ENCODE measurements at places on chromosomes 1 and 21. TPM values are rescaled to one million over a fixed set of nuclear protein-coding genes. Genes with fewer than 3 reads are reported as not detected.

- no peak for DNase-seq
Observed at GRCh38 chr21:42666023-42666747, 12.8 kb downstream of the PDE9A start.

DNA sequence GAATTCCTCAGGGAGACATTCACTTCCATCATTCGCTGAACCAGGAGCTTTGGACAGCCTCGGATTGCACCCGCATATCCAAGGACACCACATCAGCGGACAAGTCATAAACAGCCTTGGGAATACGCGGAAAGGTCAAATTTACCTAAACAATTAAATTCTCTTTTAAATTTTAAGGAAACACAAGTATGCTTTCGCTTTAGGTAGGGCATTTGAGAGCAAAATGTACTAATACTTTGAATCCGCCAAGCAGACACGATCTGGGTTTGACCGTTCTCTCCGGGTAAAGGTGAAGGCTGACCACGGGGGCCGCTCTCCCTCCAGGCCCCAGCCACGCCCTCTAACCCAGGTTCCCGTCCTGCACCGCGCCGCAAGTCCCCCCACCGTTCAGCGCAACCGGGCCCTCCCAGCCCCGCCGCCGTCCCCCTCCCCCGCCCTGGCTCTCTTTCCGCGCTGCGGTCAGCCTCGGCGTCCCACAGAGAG, 479 bp upstream of the ACADM start:
- DNase-seq: peak; percentile 83

The MMEL1 gene
- 4.0 TPM for total RNA-seq

- no peak for DNase-seq
Observed at GRCh38 chr1:191714845-191715244, 443.4 kb upstream of the RGS18 start.

- DNase-seq: no peak
Observed at GRCh38 chr1:52037402-52037814, 3.8 kb upstream of the KTI12 start.

DNA sequence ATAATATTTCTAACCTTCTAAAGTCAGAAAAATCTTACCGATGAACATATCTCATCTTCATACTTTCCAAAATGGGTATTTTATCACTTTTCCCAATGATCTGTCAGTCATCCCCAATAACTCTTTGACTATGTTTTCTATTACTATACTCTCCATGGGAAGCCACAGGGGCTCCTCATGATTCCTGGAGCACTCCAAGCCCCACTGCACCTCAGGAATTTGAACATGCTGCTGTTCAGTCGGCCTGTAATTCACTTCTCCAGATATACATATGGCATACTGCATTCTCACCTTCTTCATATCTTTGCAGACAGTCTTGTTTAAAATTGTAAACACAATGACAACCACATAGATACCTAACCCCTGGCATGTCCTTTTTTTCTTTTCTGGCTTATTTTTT, 333.0 kb downstream of the BRINP3 start:
- no peak for DNase-seq

- DNase-seq: no peak
Observed at GRCh38 chr21:19321688-19322087, 918.1 kb upstream of the TMPRSS15 start.

DNA sequence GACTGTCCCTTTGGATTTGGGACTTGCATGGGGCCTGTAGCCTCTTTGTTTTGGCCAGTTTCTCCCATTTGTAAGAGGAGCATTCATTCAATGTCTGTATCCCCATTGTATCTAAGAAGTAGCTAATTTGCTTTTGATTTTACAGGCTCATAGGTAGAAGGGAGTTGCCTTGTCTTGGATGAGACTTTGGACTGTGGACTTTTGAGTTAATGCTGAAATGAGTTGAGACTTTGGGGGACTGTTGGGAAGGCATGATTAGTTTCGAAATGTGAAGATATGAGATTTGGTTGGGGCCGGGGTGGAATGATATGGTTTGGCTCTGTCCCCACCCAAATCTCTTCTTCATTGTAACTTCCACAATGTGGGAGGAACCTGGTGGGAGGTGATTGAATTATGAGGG, 151.7 kb downstream of the PRDM2 start:
- DNase-seq: no peak

DNA sequence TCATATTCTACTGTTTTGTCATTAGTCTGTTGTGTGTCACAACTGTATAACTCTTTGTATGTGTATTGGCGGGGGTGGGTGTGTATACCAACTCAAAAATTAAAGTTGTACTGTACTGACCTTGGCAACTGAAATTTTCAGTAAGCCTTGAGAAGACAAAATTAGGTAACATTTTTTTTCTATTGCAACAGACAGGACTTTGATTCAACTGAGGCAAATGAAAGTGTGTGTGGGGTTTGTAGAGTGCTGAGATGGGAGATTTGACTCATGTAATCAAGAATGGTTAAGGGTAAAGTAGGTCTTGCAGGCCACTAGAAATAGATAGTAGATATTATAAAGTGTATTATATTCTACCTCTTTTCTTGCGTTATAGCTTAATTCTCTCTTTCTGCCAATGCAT, 14.6 kb upstream of the B3GALT2 start:
- no peak for DNase-seq

DNA sequence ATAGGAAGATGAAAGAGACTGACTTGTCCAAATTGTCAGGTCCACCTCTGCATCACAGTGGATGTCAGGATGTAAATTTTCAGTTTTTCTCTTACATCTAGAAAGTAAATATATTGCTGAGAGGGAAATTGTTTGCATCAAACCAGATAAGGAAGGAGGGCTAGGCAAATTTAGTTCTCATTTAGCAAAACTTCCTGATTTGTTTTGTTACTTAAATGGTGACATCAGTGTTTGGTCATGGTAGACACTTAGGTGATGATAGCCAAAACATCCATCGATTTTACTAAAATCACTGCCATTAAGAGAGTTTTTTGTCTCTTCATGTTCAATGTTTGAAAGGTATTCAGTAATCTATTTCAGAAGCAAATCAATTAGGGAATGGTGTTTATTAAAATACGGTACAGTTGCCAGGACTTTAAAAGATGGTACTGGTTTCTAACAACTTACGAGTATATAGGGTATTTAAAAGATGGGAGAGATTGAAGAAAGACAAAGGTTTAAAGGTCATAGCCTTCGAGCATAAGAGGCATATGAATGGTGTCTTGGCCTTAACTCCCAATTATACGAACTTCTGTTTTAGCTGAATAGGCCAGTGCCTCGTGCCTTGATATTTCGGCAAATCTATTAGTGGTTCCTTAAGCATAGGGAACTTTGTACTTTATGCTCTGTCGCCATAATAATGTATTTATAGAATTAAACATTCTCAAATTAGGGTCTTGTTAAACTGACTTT, 3.0 kb downstream of the IER5 start:
- no peak for DNase-seq

DNA sequence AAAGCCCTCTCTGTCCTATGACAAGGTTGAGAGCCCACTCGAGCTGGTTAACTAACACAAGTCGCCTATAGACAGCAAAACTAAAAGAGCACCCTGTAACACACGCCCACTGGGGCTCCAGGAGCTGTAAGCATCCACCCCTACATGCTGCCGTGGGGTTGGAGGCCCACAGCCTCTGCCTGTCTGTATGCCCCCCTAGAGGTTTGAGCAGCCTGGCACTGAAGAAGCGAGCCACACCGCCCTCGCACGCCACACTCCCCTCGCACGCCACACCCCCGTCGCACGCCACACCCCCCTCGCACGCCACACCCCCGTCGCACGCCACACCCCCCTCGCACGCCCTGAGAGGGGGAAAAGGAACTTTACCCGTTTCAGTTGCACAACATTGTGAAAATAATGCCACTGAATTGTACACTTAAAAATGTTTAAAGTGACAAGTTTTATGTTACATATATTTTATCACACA, 13.2 kb upstream of the HMGCL start:
- peak; percentile 66 for DNase-seq

The TIAM1 gene
- total RNA-seq: 58.0 TPM

- peak; percentile 8 for DNase-seq
Observed at GRCh38 chr1:19969898-19970660, 9.3 kb downstream of the PLA2G2A start.

GRCh38 chr21:32786826-32787225, 15.3 kb upstream of the PAXBP1 start:
- DNase-seq: no peak

The KRTAP19-3 gene
- total RNA-seq: not detected

GRCh38 chr21:35652872-35653271, 407.5 kb downstream of the SETD4 start:
- no peak for DNase-seq

- no peak for DNase-seq
Observed at GRCh38 chr1:244212219-244212618, 161.1 kb downstream of the ZBTB18 start.

The ANGPTL7 gene
- 0.48 TPM for total RNA-seq

The ARV1 gene
- total RNA-seq: 13.8 TPM

DNA sequence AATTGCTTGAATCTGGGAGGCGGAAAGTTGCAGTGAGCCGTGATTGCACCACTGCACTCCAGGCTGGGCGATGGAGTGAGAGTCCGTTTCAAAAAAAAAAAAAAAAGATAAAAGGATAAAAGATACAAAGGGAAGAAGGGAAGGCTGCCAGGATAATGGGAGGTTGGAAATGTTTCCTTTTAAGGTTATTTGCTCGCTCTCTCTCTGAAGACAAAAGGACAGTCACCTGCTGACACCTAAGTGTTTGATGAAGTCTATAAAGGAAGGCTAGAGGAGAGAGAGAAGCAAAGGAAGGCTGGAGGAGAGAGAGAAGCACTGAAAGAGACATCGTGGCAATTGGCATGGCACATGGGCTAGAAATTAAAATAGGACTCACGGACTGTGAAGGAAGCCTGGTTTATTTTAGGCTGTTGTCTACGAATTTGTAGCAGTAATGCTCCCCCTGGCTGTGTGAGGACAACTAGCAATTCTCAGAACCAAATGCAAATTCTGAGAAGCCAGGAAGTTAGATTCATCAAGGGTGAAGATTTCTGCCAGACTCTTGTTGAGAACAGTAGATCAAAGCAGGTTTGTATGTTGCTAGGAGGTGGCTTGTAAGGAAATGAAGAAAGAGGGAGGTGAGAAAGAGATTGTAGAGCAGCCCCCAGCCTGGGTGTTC, 154.2 kb downstream of the ZP4 start:
- no peak for DNase-seq

- no peak for DNase-seq
Observed at GRCh38 chr1:33048426-33048825, 11.7 kb upstream of the AK2 start.

The FAM110D gene
- total RNA-seq: 3.2 TPM

GRCh38 chr1:2299131-2299627, 71.1 kb downstream of the SKI start:
- DNase-seq: peak; percentile 97

GRCh38 chr21:27298465-27298864, 331.6 kb upstream of the ADAMTS5 start:
- DNase-seq: no peak

DNA sequence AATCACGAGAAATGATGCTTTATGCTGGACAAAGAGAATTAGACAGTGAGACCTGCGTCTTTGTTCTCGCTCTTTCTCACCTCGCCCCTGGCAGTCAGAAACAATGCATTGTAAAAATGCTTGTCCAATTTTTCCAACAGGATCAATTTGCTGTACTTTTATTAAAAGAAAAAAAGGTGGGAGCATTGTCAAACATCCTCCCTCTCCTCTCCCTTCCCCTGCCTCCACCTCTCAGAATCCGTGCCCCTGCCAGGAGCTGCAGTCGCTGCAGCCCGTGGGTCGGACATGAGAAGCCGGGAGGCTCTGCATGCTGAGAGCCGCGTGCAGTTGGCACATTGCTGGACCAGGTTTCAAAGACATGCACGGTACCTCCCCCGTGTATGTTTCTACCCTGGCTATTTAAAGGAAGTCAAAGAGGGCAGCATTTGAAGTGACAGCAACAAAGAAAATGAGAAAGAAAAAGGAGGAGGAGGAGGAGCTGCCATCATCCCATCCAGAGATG, 161.0 kb upstream of the KAZN start:
- no peak for DNase-seq

GRCh38 chr1:200794506-200795065, 55.9 kb downstream of the CAMSAP2 start:
- no peak for DNase-seq

GRCh38 chr1:232283864-232284263, 346.1 kb downstream of the SIPA1L2 start:
- no peak for DNase-seq

DNA sequence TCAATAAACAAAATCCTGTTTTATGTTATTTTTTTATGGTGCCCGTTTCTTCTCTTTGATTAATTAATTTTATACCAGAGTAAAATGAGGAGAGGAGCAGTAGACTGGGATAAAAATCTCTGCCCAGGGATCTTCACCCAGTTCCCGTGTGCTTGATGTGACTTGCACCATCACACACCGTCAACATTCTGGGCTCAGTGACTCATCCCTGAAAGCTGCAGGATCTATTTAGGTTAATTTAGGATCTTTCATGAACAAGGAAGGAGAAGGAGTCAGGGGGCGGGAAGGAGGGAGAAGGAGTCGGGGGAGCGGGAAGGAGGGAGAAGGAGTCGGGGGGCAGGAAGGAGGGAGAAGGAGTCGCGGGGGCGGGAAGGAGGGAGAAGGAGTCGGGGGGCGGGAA, 182.4 kb downstream of the SMYD3 start:
- no peak for DNase-seq

The GJC2 gene
- total RNA-seq: 6.7 TPM

DNA sequence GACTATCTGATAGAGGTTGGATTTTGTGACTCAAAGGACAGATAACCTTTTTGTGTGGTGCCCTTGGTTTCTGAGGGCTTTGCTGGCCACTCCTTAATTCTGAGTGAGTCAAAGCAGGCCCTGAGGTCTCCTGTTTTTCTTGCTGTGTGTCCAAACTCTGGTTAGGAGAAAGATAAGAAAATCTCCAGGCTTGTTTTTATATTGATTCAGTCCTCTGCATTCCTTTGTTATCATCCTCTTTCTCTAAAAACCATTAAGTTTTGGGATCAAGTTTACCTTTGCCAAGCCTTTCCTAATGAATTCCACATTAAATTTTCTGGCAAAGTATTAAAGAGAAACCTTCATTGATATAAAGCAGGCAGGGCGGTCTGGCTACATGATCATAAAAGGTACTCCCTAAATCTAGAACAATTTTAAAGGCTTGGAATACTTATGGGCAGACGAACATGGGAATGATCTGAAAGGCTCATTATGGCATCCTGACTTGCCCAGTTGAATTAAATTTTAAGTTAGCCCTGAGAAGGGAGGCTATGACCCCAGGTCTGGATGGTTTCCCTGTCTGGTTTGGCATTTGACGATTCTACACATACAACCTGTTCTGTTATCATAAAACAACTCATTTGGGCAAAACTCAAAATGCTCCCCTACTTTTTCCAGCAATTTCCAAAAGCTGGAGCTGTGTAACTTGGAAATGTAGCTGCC, 20.8 kb downstream of the ZBTB8B start:
- no peak for DNase-seq

Measured in lung (tissue), 17 donors.